Urinary bladder (tissue), 4 donors: ENCODE measurements at places on chromosomes 5 and 9. TPM values are rescaled to one million over a fixed set of nuclear protein-coding genes. Genes with fewer than 3 reads are reported as not detected.

The UNC5A gene
- 0.32 TPM for total RNA-seq

The YTHDC2 gene
- total RNA-seq = 69.1 TPM

The CTXN3 gene
- total RNA-seq = 1.1 TPM

The IL31RA gene
- total RNA-seq = 0.26 TPM

The TMEM174 gene
- not detected for total RNA-seq

The PITX1 gene
- total RNA-seq = 50.1 TPM

- DNase-seq = no peak
These were observed 123.4 kb downstream of the MVB12B start for GRCh38 chr9:126449725-126450667.

- no peak for DNase-seq
These were observed 93.0 kb downstream of the FANCC start for GRCh38 chr9:95224376-95225019.

GRCh38 chr9:24459953-24460352, 85.7 kb downstream of the IZUMO3 start:
- DNase-seq = peak; percentile 14

GRCh38 chr5:3843706-3844105, 248.1 kb downstream of the IRX1 start:
- DNase-seq = no peak

DNA sequence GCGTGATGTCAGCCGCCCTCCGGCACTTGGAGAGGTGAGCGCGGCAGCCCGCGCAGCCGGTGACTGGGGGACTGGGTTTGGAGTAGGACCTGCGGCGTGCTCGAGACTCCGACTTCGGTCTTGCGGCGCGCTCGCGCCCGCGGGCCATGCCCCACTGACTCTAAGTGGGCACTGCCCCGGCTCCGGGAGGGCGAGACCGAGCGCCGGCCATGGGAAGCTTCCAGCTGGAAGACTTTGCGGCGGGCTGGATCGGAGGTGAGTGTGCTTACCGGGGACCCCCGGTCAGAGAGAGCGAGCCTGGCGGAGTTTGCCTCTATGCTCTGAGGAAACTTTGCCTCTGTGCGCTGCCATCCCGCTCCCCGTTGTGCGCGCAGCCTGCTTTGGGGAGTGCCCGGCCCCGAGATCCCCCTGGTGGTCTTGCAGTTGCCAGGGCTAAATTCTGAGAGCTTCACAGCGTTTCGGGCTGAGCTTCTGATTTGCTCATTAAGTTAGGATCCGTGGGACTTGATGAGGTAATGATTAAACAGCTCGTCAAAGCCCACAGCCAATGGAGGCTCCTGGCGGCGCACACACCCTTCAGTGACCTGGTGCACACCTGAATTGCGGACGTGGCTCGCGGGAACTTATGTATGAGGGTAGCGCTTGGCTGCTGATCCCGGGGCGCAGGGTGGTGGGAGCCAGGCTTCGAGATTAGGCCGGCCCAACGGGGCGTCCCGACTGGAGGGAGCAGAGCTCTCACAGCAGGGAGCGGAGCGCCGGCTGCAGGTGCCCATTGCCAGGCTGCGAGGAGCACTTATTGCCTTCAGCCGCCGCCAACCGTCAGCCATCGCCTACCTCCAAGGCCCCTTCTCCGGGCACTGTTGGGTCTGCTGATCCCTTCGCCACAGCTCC, at the start of gene SLC25A48:
SLC25A48 (plus strand) TSS at position 25 of the 891 bp plus-strand sequence; CDS start at position 210, 185 bp downstream.
- no peak for DNase-seq

- DNase-seq = no peak
These were observed 6.2 kb upstream of the PTCH1 start for GRCh38 chr9:95522871-95523370.

DNA sequence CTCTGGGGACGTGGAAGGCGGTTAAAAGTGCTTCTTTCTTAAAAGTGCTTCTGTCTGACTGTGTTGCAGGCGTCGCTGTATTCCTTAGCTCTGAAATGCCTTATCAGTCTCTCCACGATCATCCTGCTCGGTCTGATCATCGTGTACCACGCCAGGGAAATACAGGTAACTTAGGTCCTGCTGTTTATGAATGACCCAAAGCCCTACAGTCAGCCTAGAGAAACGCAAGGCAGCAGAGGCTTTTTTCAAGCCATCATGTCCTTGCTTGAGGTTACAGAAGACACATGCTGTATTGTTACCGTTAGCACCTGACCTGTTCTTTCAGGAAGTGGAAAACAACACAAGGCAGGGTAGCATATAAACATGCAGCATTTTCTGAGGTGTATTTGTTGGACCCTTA, 2.0 kb downstream of the KCNN2 start:
- no peak for DNase-seq

DNA sequence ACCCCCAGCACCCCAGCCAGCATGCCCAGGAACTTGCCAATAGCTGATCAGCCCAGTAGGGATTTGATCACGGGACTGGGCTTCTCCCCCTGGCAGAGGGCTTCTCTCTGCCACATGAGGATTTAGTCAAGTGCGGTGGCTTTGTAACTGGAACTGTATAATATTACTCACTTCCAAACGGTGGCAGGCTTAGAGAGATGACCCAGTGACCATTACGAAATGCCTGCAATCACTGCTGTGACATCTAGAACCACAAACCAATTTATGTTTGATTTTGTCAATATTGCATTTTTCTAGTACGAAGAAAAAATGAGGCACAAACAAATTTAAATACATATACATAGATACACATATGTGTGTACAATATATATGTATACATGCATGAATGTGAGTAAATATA, 192.1 kb downstream of the ERCC6L2 start:
- no peak for DNase-seq

- DNase-seq = no peak
These were observed 17.7 kb downstream of the NINJ1 start for GRCh38 chr9:93116072-93116961.

- peak; percentile 33 for DNase-seq
These were observed 17.3 kb upstream of the XPA start for GRCh38 chr9:97714435-97714834.

DNA sequence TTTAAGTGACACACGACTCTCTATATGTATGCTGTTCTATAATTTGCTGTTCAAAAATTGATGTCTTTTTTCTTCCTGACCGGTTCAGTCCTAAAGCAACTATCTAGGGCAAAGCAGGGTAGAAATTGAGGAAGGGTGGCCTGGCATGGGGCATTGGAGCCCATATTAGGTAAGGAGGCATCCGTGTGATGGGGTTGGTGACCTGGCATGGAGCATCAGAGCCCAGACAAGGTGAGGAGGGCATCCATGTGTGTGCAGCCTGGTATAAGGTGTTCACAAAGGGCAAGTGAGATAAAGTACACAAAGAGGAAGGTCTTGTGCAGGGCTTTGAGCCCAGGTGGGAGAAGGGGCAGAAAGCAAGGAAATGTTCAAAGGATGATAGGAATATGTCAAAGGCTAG, 104.9 kb downstream of the PAM start:
- DNase-seq = no peak

DNA sequence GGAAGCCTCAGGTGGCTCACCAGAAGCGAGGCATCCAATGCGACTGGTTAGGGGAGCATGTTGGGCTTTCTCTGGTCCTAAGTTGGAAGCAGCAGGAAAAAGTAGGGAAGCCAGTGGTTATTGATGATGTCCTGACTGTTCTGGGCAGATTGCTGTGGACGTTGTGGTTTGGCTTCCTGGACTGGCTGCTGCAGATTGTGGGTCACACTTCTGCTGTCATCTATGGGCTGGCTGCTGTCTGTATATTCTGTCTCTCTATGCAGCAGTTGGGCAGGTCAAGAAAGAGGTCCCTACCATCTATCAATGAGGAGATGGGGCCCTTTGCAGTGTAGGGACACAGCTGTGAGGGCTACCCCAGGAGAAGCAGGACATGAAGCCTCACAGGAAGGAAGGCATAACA, 13.5 kb upstream of the MARCHF6 start:
- no peak for DNase-seq

DNA sequence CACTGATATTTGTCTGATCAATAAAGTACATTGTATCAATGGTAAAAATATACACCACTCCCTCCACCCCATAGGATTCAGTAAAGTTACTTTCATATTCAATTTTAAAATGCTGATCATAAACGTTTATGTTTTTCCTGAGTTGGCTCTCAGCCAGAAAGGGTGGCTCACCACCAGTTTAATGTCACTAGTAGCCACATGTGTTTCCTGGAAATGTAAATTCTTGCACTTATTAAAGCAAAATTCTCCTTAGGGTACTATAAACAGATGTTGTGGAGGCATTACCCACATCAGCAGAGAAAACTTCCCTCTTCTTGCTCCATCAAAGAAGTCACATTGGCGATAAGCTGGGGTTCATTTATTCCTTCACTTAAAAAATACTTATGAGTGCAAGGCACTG, 210.3 kb downstream of the SREK1 start:
- DNase-seq = no peak

DNA sequence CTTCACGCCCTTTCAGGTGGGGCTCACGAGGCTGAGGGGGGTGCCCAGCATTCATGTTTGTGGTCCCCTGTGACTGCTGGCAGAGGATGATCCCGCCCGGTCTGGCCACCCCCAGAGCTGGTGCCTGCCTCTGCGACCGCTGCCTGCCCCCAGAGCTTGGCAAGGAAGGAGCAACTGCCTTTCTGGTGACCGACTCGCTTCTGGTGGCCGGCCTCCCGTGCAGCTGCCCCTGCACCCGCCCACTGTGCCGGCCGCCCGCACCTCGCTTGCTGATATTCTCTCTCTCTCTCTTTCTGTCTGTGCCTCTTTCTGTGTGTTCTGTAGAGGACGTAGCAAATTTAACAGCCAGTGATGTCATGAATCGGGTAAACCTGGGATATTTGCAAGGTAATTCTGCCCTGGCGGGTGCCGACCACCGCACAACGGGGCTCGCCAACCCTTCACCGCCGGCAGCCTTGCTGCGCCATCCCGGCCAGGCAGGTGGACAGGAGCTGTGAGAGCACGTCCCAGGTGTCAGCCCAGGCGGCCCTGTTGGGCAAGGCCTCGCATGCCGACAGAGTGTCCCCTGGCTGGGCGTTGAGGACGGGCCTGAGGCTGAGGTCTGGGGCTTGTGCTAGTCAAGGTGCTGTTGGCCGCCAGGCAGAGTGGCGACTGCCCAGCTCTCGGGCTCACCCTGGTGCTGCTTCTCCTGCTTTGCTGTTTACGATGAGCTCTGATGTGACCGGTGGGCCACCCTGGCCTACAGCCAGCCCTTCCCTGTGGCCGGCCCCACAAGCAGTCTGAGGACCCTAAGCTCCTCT, 86.0 kb downstream of the KCNT1 start:
- no peak for DNase-seq

- DNase-seq = no peak
These were observed 492.5 kb downstream of the MAT2B start for GRCh38 chr5:163997965-163998364.

DNA sequence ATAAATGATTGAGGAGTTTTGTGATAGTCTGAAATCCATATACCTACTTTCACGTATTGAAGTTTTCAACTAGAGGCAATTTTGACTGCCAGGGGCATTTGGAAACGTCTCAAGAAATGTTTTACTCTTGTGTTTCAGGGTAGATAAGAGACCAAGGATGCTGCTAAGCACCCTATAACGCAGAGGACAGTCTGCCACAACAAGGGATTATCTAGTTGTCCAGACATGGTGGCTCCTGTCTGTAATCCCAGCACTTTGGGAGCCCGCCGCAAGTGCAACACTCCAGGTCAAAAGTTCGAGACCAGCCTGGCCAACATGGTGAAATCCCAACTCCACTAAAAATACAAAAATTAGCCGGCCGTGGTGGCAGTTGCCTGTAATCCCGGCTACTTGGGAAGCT, 133.7 kb upstream of the CCNG1 start:
- DNase-seq = no peak
